ENCODE measurements at places on chromosomes 6 and 20.

DNA sequence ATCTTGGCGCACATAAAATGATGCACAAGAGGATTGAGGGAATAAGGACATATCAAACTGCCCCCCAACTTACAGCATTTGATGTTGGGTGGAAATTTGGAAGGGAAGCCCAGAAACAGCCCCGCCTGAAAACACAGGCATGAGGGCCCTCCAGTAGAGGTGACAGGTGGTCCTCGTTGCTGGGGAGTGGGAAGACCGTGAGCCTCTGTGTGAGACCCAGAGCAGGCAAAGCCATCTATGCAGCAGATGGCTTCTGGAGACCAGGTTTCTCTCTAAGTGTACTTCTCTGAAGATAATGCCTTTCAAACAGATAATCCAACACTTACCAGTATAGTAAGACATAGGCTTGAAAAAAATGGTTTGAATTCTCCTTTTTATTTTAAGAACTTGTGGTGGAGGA lies 132.2 kb upstream of the INSM1 start:
- no peak for DNase-seq

GRCh38 chr20:50758469-50758868 lies 27.1 kb downstream of the PARD6B start:
- DNase-seq: no peak

DNA sequence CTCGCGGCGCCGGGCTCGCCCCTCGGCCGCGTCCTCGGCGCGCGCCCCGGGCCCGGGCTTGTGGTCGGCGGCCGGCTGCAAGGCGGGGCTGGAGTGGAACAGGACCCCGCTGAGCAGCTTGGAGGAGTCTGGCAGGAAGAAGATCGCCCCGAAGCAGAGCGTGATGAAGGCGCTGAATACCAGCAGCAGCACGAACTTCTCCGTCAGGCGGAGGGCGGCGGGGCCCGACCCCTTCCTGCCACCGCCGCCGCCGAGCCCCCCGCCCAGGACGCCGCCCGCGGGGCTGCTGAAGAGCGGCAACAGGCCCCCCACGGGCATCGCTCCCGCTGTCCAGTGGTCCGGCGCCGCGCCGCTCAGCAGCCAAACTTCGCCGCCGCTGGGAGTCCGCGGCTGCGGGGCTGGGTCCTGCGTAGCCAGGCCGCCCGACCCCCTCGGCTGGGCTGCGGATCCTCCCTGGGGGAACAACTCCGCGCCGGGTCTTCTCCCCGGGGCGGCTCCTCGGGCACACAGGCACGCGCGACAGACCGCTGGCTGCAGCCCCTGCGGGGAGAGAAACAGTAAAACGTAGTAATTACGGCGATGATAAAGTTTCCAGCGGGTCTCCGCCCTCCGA lies 707 bp downstream of the MAN1A1 start:
- no peak for DNase-seq

GRCh38 chr6:33705268-33705885 lies 6.1 kb downstream of the UQCC2 start:
- DNase-seq: no peak

- no peak for DNase-seq
Observed at GRCh38 chr6:44012078-44012493, 115.2 kb downstream of the MRPL14 start.
